Thyroid gland (tissue), 4 donors: ENCODE measurements at places on chromosomes 2 and 18. TPM values are rescaled to one million over a fixed set of nuclear protein-coding genes. Genes with fewer than 3 reads are reported as not detected.
A peak's percentile ranks its signal among the peaks of the same experiment; 100 is the strongest.

- DNase-seq, result no peak
- no peaks in the 10 kb centered on the region for H3K27me3 ChIP-seq
- peaks cover 8% of the 10 kb centered on the region for H3K4me1 ChIP-seq
- no peak overlapping the region for H3K4me3 ChIP-seq
Observed at GRCh38 chr2:1640301-1641135, 103.8 kb downstream of the PXDN start.

- H3K4me3 ChIP-seq, result no peak overlapping the region
- H3K27me3 ChIP-seq, result no peaks in the 10 kb centered on the region
- DNase-seq, result no peak
- peaks cover 1% of the 10 kb centered on the region for H3K4me1 ChIP-seq
Observed at GRCh38 chr18:34767601-34768027, 57.5 kb downstream of the DTNA start.

DNA sequence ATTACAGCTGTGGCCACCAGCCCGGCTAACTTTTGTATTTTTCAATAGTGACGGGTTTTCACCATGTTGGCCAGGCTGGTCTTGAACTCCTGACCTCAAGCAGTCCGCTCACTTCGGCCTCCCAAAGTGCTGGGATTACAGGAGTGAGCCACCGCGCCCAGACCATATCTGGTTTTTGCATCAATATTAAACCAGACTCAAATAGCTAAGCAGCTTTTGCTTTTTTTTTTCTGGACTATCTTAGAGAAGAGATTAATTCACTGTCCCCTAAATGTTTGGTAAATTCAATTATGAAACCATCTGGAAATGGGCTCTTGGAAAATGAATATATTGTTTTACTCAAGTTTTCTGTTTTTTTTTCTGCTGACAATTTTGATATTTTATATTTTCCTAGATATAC is 183.7 kb downstream of the DOK6 start:
- no peaks in the 10 kb centered on the region for H3K36me3 ChIP-seq
- H3K4me3 ChIP-seq, result no peak overlapping the region
- no peaks in the 10 kb centered on the region for H3K4me1 ChIP-seq
- DNase-seq, result no peak

Gene GALNT14
- 1.1 TPM for total RNA-seq

DNA sequence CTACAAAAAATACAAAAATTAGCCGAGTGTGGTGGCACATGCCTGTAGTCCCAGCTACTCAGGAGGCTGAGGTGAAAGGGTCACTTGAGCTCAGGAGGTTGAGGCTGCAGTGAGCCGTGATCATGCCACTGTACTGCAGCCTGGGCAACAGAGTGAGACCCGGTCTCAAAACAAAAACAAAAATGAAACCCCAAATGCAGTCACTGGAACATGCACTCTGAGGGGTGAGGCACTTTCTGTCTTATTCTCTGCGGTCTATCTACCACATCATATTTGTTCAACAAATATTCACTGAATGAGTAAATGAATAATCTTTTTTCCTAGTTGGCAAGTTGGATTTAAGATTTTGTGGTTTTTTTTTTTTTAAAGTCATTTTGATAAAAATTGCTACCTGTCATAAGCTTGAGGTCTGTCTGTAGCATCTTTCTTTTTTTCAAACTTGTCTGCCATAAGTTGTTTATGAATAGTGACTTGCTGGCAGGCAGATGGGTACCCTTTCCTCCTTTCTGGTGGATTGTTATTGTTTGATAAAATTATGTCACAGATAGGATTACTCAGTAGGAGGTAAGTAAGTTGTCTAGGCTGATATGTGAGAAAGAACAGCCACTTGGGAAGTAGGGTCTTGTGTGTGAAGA is 11.8 kb downstream of the CHRNA1 start:
- H3K27ac ChIP-seq, result no peak overlapping the region
- DNase-seq, result no peak
- no peaks in the 10 kb centered on the region for H3K27me3 ChIP-seq
- H3K36me3 ChIP-seq, result no peaks in the 10 kb centered on the region
- no peak overlapping the region for H3K4me3 ChIP-seq

Gene SCTR
- not detected for total RNA-seq

DNA sequence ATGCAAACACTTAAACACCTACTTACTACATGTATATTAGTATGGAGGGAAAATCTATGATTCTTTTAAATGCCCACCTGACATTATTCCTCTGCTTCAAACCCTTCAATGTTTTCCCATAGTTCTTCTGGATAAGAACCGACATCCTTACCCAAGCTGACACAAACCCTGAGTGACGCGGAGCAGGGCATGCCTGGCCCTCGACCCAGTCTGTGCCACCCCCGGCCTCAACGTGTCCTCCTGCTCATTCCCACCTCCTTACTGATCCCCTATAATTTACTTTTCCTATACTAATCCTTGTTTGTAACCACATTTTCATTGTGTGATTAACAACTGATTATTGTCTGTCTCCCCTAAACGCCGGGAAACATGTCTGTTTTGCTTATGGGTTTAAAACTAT is 17.5 kb downstream of the KIDINS220 start:
- no peak overlapping the region for H3K4me3 ChIP-seq
- no peaks in the 10 kb centered on the region for H3K27me3 ChIP-seq
- peaks cover 4% of the 10 kb centered on the region for H3K36me3 ChIP-seq
- peaks cover 4% of the 10 kb centered on the region for H3K4me1 ChIP-seq
- DNase-seq, result no peak
- H3K27ac ChIP-seq, result no peak overlapping the region

- H3K27ac ChIP-seq, result peak overlapping the region; percentile 31
- DNase-seq, result no peak
- H3K4me1 ChIP-seq, result peaks cover 4% of the 10 kb centered on the region
- H3K36me3 ChIP-seq, result peaks cover 52% of the 10 kb centered on the region
- H3K27me3 ChIP-seq, result no peaks in the 10 kb centered on the region
Observed at GRCh38 chr2:121345887-121346286, 60.9 kb upstream of the TFCP2L1 start.

DNA sequence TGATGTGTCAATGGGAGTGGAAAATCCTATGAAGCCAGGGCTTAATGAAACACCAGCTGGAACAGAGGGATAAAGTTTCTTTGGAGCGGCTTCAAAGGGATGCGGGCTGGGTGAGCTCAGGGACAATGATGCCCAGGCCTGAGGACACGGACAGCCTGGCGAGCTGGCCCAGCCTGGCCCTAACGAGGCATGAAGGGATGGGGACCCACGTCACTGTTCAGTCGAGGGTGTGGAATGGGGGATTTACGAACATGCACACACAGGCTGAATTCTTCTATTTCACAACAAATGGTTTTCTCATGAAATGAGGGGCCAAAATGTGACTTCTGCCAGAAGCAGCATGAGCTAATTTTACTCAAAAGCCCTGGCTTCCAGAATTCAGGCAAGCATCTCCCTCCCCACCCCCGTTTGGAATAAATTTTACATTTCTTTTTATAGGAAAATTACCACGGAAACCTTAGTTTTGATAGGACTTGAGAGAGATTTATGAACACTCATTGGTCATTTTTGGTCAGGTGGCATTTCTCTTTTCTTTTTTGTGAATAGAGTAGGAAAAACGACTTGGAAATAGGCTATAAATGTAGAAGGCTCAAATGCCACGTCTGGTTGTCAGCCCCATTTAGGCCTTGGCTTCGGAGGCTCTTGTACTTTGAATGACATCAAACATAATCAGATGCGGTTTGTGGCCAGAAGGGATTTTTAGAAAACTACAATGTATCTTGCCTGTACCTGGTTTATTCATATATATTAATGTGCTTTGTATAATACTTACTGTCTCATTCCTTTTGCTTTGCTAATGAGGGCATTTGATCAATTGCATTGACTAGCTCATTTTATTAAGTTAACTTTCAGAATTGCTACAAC is 893.8 kb upstream of the CELF4 start:
- no peak overlapping the region for H3K4me3 ChIP-seq
- H3K36me3 ChIP-seq, result no peaks in the 10 kb centered on the region
- H3K27me3 ChIP-seq, result no peaks in the 10 kb centered on the region
- no peaks in the 10 kb centered on the region for H3K4me1 ChIP-seq
- no peak overlapping the region for H3K27ac ChIP-seq

- H3K4me3 ChIP-seq, result no peak overlapping the region
Observed at GRCh38 chr2:182240862-182241371, 185.9 kb downstream of the PDE1A start.

- no peaks in the 10 kb centered on the region for H3K27me3 ChIP-seq
- H3K4me3 ChIP-seq, result no peak overlapping the region
- DNase-seq, result no peak
- no peaks in the 10 kb centered on the region for H3K36me3 ChIP-seq
- no peak overlapping the region for H3K27ac ChIP-seq
Observed at GRCh38 chr2:168571061-168571460, 115.0 kb downstream of the CERS6 start.

Gene TTR
- not detected for total RNA-seq

GRCh38 chr2:64626963-64627760 is 26.6 kb downstream of the SERTAD2 start:
- DNase-seq, result peak; percentile 50
- H3K27ac ChIP-seq, result no peak overlapping the region
- H3K27me3 ChIP-seq, result no peaks in the 10 kb centered on the region
- H3K4me3 ChIP-seq, result no peak overlapping the region
- H3K36me3 ChIP-seq, result no peaks in the 10 kb centered on the region

DNA sequence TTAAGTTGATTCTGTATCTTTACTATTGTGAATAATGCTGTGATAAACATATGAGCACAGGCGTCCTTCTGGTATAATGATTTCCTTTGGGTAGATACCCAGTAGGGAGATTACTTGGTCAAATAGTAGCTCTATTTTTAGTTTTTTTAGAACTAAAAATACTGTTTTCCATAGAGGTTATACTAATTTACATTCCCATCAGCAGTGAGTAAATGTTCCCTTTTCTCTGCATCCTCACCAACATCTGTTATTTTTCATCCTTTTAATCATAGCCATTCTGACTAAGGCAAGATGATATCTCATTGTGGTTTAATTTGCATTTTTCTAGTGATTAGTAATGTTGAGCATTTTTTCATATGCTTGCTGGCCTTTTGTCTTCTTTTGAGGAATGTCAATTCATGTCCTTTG is 35.1 kb downstream of the PMS1 start:
- no peaks in the 10 kb centered on the region for H3K36me3 ChIP-seq
- DNase-seq, result no peak
- no peaks in the 10 kb centered on the region for H3K27me3 ChIP-seq
- no peaks in the 10 kb centered on the region for H3K4me1 ChIP-seq

GRCh38 chr2:167069855-167070254 is 181.6 kb downstream of the XIRP2 start:
- H3K4me3 ChIP-seq, result no peak overlapping the region
- no peaks in the 10 kb centered on the region for H3K27me3 ChIP-seq
- H3K4me1 ChIP-seq, result no peaks in the 10 kb centered on the region
- no peak overlapping the region for H3K27ac ChIP-seq

DNA sequence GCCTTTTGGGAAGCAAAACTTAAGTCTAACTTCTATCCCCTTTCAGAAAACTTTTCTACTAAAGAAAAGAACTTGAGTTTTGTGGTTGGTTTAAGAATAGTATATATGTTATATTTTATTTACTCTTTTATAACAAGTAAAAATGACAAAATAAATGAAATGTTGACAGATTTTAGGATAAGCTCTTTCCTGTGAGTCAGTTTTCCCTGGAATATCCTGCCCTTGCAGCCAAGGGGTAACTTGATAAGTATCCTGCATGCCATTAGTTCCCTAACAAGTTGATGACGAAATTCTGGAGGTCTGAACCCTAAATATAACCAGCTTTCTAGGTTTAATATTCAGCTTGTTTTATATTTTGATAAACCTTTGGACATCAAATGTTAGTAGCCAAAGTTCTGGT is 7.3 kb upstream of the HTR2B start:
- no peak for DNase-seq
- H3K27ac ChIP-seq, result no peak overlapping the region
- H3K27me3 ChIP-seq, result no peaks in the 10 kb centered on the region
- no peaks in the 10 kb centered on the region for H3K4me1 ChIP-seq
- no peak overlapping the region for H3K4me3 ChIP-seq

Gene POTEF
- total RNA-seq, result not detected
